Activated CD4-positive, alpha-beta memory T cell treated with anti-CD3 and anti-CD28 coated beads for 36 hours (primary cell): ENCODE measurements at places on chromosomes 6 and 20. TPM values are rescaled to one million over a fixed set of nuclear protein-coding genes. Genes with fewer than 3 reads are reported as not detected.

ARMC2 gene
- 4.4 TPM for total RNA-seq

PAK5 gene
- total RNA-seq, result not detected

DEFB124 gene
- not detected for total RNA-seq

TAAR2 gene
- total RNA-seq, result not detected

RALGAPB gene
- 25.7 TPM for total RNA-seq

SIRPG gene
- 28.5 TPM for total RNA-seq

CCN6 gene
- not detected for total RNA-seq

WFDC8 gene
- total RNA-seq, result not detected

ELOVL4 gene
- 1.3 TPM for total RNA-seq

EYS gene
- not detected for total RNA-seq

SH3BGRL2 gene
- total RNA-seq, result 0.12 TPM

GNAS gene
- total RNA-seq, result 692 TPM

SLCO4A1 gene
- total RNA-seq, result 30.7 TPM

OPRM1 gene
- not detected for total RNA-seq

SNRPB2 gene
- 110 TPM for total RNA-seq

NMBR gene
- not detected for total RNA-seq

MAFB gene
- not detected for total RNA-seq

ZNF334 gene
- 1.1 TPM for total RNA-seq

MLN gene
- not detected for total RNA-seq

BPIFA1 gene
- total RNA-seq, result not detected

FOXA2 gene
- total RNA-seq, result not detected

IL17A gene
- total RNA-seq, result 33.7 TPM

PKHD1 gene
- 0.02 TPM for total RNA-seq

KCNK16 gene
- not detected for total RNA-seq

B4GALT5 gene
- total RNA-seq, result 21.4 TPM

TFAP2D gene
- not detected for total RNA-seq

ZC3H12D gene
- 124 TPM for total RNA-seq

FAM184A gene
- 10.8 TPM for total RNA-seq

DEFB132 gene
- not detected for total RNA-seq

HRH3 gene
- not detected for total RNA-seq

SNX21 gene
- 1.8 TPM for total RNA-seq

DUSP22 gene
- 28.7 TPM for total RNA-seq

MDFI gene
- not detected for total RNA-seq

NRM gene
- total RNA-seq, result 32.7 TPM

HLA-DOB gene
- 1.3 TPM for total RNA-seq

LAMA4 gene
- not detected for total RNA-seq

COQ3 gene
- 16.4 TPM for total RNA-seq

BHLHE23 gene
- total RNA-seq, result not detected

OR2H1 gene
- not detected for total RNA-seq

SLC12A5 gene
- 0.97 TPM for total RNA-seq

DIDO1 gene
- 48.4 TPM for total RNA-seq

PKIB gene
- total RNA-seq, result 0.52 TPM

PNLDC1 gene
- 0.31 TPM for total RNA-seq

PRKN gene
- total RNA-seq, result 1.00 TPM

TRIM15 gene
- total RNA-seq, result 1.6 TPM

SGK2 gene
- total RNA-seq, result 0.62 TPM

ABRACL gene
- 182 TPM for total RNA-seq

LIN28B gene
- total RNA-seq, result not detected

RIPOR3 gene
- not detected for total RNA-seq

C20orf202 gene
- total RNA-seq, result not detected

HLA-DOA gene
- 0.55 TPM for total RNA-seq

TUBB2B gene
- total RNA-seq, result not detected
